Frontal cortex (tissue), 4 donors: ENCODE measurements at places on chromosomes 3 and 15. TPM values are rescaled to one million over a fixed set of nuclear protein-coding genes. Genes with fewer than 3 reads are reported as not detected.

- no peak for DNase-seq
Measured at GRCh38 chr3:184059424-184059823, 6.6 kb downstream of the HTR3C start.

DNA sequence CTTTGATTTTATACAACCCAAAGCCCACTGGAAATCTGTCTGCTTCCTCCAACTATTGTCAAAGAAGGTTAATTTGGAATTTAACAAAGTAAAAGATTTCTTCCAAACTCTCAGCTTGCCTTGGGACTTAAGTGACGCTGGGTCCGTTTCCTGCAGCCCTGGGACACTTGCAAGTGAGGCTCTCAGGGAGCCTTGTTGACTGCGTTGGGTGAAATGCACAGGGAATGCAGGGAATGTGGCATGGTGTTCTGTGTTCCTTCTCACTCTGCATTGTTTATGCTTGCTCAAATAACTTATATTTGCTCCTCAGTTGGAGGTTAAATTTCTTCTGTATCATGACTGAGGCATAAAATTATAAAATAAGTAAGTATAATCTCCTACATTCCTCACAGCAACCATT is 60.9 kb upstream of the TJP1 start:
- no peak for DNase-seq

The NRG4 gene
- total RNA-seq: not detected

DNA sequence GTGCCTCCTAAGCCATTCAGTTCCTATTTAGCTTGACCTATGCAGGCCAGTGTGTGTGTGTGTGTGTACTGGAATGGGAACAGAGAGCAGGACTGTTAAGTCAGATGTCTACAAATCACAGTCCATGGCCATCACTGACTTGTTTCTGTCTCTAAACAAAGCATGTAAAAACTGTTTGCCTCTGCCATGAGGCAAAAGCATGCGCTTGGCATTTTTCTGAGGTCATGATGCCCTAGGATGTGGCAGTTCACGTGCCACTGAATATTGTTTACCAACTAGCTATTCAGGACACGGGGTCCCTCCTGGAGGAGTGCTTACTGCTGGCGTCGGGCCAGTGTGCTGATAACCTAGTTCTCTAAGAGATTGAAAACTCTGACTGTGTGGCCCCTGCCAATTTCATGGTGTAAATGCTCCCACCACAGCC is 8.2 kb upstream of the ATP13A3 start:
- no peak for DNase-seq

The HTR3E gene
- not detected for total RNA-seq
